ENCODE measurements at places on chromosomes 2 and 18.

DNA sequence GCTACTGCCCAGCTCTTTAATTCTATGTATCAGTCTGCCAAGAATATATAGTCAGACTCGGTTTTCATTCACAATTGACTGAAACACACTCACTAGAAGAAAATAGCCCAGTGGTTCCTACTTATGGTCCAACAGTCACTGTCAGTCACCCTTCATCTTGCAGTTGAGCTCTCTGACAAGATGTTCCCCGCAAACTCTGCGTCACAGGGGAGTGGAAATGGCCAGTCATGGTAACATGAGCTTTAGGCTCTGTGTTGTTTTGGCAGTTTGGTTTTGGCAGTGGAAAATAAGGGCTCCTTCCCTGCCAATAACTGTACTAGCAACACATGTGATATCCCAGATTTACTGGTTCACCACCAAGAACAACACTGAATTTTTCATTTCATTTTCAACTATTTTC lies 122.5 kb downstream of the PRPF40A start:
- DNase-seq = no peak

DNA sequence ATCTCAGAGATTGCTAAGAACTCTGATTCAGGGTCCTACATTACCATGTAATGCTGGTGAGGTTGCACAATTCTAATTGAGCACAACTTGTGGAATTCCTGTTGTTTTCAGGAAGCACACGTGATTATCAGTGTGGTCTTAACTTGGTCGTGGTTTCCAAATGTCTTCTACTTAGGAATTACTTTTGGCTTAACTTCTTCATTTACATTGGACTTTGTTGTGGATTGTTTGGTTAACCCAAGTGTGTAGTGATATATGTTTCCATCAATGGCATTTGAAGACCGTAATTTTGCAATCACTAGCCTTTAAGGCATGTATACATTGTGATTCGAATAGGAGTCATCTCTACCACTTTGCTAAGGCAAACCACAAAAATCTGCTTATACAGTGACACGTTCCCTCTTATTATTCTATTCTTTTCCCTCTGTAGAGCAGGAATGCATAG lies 373.3 kb downstream of the IRS1 start:
- no peak for DNase-seq

DNA sequence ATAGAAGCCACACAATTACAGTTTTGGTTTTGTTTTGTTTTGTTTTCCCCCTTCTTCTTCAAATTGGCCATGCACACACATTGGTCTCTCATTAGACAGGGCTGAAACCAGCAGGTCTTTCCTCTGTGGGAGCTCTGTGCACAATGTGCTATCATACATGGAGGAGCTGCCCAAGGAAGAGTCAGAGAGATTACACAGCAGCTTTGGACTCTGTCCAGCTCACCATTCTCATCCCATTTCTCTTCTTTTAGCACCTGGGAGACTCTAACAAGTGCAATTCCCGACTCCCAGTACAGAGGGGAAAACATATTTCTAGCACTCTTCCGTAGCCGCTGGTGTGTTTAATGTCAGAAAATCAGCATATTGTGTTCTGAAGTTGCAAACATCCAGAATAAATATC lies 29.4 kb downstream of the POU3F3 start:
- no peak for DNase-seq

DNA sequence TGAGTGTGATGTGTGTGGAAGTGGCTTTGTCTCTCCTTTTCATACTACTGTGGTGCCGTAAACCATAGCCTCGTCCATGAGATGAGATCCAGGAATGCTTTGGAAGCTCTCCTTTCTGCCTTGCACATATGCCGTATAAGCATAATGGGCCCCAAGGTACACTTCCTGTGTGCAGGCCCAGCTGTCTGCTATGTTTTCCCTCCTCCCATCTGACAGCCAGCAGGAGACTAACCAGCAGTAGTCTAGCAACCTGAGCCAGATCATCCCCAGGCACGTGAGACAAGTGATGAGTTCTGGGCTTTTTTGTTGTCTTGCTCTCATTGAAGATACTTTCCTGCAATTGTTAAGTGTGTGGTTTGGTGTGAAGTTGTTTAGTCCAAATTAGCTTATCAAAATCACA lies 555.5 kb upstream of the LRRTM4 start:
- DNase-seq = no peak

- no peak for DNase-seq
Measured at GRCh38 chr2:145654746-145655145, 1134.8 kb upstream of the ZEB2 start.
